Fibroblast of skin of left quadriceps (primary cell): ENCODE measurements at places on chromosomes 2 and 18.

GRCh38 chr2:136434251-136434715 lies 316.3 kb upstream of the CXCR4 start:
- DNase-seq: no peak

DNA sequence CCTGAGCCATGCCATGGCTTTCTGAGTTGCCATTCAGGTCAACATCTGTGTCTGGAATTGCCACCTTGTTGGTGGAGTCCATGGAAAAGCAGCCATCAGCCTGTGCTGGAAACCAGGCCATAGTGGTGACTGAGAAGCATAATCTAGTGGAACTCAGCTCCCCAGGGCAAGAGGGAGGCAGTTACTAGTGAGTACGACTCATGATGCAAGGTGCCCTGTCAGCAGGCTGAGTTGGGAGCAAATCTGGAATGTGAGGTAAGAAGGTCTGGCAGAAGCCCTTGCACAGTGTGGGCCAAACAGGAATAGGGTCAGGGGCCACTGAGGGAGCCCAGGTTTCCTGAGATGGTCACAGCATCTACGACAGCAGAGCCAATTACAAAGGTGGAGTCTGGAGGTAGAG lies 37.1 kb downstream of the SULT1C2 start:
- DNase-seq: no peak

GRCh38 chr2:238120463-238121298 lies 17.8 kb upstream of the KLHL30 start:
- DNase-seq: no peak

DNA sequence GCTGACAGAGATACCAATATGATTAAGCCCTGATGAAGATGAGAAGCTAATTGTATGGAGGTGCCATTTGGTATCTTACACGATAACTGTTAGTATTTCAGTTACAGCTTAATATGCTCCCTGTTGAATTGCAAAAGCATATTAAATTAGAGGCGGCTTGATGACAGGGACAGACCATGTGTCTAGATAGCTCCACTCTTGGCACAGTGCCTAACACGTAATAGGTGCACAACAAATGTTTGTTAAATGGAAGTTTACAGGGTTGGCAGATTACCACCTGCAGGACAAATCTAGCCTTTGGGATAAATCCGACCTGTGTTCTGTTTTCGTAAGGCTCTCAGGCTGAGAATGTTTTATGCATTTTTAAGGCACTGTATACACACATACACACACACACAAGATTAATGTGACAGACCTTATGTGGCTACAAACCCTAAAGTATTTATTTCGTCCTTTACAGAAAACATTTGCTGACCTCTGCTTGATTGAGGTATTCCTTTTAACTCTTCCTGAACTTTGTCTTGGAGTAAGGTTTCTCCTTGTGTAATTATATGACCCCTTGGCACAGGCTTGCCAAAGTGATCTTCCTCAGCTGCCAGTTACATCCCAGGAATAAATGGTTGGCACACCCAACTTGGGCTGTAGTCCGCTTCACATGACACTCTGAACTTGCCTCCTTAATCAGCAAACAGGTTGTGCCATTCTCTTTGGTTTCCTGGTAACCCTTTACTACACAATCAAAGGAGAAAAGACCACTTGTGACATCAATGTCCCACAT lies 348.9 kb downstream of the HRH4 start:
- no peak for DNase-seq

GRCh38 chr2:45450634-45451033 lies 160.4 kb downstream of the SRBD1 start:
- DNase-seq: no peak

GRCh38 chr2:64574871-64575270 lies 50.7 kb downstream of the AFTPH start:
- DNase-seq: no peak

- peak; percentile 49 for DNase-seq
These were observed 83.0 kb upstream of the ZNF532 start for GRCh38 chr18:58781627-58782194.

- no peak for DNase-seq
These were observed 2.3 kb upstream of the KIF1A start for GRCh38 chr2:240822280-240822847.

- no peak for DNase-seq
These were observed 9.9 kb upstream of the AOX1 start for GRCh38 chr2:200575957-200576356.

GRCh38 chr2:11028407-11028916 lies 116.7 kb downstream of the KCNF1 start:
- DNase-seq: no peak

DNA sequence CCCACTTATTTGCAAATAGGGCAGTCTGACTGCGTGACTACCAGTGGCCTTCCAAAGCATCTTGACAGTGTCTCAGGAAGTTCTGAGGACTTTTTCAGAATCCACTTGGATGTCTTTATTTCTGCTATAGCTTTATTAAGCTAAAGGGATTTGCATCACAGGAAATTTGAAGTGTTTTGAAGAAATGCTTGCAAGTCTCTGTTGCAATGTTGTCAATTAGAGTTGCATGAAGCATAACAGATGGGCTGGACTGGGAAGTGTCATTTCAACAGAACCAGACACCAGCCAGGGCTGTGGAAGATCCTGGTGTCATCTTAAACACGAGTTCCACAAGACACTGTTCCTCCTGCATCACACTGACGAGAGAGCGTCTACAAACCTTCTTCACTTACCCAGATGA lies 224.5 kb downstream of the EN1 start:
- no peak for DNase-seq

DNA sequence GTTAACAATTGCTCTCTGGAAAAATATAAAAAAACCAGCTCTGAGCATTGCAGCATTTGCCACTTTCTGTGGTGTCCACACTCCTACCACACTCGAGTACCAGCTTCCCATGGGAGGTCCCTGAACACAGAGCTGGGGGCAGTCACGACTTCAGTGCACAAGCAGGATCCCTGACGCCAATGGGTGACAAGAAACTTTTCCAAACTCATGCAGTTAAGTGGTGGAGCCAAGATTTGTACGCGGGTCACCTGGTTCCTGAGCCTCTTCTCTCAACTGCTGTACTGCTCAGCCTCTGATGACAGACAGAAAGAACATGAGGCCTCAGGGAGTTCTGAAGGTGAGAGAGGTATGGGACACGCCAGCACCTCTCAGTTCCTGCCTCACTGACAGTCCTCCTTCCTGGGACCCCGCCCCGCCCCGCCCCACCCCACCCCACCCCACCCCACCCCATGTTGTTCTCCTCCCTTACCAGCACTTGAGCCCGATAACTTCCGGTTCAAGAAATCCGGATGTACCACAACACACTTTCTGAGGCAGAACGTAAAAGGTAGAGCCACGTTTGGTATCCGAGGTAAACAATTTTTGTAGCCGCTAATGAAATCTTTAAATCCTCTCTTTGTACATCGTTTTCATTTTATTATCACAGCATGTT lies 287.6 kb downstream of the MYCN start:
- no peak for DNase-seq
